ENCODE measurements at places on chromosomes 1 and 21.

GRCh38 chr1:238568735-238569134, 678.0 kb upstream of the ZP4 start:
- no peak for DNase-seq

DNA sequence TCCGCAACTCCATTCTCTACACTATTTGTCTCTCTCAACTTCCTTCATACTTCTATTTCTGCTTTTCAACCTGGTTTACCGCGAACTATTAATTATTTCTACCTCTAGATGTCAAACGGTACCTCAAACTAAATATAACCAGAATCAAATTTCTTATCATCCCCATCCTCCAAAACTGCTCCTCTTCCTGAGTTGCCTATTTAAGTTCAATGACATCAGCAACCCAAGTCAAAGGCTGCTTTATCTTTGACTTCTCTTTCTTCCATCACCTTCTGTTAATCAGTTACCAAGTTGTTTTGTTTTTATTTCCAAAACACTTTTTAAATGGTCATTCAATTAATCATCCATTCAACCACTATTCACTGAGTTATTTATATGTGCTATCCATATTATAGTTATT, 171.9 kb downstream of the COL24A1 start:
- DNase-seq, result no peak

GRCh38 chr1:231106347-231106746, 55.5 kb upstream of the TRIM67 start:
- no peak for DNase-seq

GRCh38 chr1:77370161-77370560, 88.3 kb downstream of the AK5 start:
- no peak for DNase-seq

DNA sequence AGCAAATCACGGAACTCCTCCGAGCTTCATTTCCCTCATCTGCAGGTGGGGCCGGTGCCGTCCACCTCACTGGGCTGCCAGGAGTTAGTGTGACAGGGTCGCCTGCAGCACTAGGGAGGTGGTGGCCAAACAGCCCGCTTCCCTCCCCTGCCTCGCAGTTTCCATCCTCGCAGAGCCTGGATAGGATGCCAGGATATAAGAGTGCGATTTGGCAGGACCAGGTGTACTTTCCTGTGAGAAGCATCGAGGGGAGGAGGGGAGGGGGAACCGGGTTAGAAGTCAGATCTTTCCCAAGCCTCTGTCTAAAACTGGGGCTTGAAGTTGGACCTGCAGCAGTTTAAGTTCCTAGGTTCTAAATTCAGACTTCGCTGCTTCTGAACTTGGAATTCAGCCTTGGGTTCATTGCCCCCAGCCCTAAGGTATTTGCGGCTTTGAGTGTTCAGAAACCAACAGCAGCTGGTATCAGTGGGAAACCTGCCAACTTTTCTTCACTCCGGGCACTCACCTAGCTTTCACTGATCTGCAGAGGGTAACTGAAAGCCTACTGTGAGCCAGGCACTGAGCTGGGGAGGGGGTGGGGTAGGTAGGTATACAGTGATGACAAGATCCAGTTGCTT, 1.7 kb upstream of the JUN start:
- peak; percentile 39 for DNase-seq

GRCh38 chr21:44525391-44526095, 14.5 kb downstream of the KRTAP10-1 start:
- no peak for DNase-seq

DNA sequence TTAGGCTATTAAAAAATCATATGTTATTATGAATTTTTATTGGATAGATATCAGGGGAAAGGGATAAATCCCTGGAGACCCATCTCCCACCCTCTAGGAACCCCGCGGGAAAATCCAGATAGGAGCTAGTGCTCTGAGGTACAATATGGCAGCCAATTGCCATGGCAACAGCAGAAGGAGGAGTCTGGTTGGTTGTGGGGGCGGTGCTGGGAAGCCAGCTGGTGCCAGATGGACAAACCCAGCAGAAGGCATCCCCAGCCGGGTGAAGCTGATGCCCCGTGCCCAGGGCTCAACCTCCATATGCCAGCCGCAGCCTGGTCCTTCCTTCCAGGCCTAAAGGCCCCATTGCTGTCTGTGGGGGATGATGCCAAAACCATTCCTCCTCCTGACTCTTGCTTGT, 38.3 kb downstream of the RHBG start:
- DNase-seq, result no peak

DNA sequence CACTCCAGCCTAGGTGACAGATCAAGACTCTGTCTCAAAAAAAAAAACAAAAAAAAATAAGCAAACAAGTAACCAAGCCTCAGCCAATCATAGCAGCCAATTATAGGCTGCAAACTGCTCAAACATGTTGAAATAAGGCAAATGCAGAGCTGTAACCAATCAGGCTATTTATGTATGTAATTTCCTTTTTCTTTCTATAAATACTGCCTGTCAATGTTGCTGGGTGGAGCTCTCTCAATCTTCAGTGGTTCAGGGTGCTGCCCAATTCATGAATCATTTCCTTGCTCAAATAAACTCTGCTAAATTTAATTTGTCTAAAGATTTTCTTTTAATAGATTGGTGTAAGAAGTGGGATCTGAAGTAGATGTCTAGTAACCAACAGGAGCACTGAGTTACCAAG, 11.6 kb upstream of the CD1D start:
- no peak for DNase-seq

DNA sequence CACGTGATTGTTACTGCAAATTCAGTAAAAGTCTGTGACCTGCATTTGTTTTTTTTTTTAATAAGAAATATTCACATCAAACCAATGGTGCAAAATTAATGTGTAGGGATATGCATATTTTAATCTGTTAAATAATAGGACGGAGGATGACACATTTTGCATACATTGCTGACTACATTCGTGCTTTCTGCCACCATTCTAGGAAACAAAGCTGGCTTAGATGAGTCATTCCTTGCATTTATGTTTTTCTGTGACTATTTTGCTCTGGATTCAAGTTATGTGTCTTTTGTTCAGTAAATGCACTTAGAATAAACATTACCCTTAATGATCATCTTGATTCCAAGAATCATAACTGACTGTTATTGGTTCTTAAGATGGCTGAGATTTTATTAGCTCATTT, 23.9 kb upstream of the CYYR1 start:
- DNase-seq, result no peak

GRCh38 chr1:205241366-205242030, 13.8 kb downstream of the TMCC2 start:
- no peak for DNase-seq

GRCh38 chr1:156643778-156644092, 1.8 kb downstream of the BCAN start:
- no peak for DNase-seq

DNA sequence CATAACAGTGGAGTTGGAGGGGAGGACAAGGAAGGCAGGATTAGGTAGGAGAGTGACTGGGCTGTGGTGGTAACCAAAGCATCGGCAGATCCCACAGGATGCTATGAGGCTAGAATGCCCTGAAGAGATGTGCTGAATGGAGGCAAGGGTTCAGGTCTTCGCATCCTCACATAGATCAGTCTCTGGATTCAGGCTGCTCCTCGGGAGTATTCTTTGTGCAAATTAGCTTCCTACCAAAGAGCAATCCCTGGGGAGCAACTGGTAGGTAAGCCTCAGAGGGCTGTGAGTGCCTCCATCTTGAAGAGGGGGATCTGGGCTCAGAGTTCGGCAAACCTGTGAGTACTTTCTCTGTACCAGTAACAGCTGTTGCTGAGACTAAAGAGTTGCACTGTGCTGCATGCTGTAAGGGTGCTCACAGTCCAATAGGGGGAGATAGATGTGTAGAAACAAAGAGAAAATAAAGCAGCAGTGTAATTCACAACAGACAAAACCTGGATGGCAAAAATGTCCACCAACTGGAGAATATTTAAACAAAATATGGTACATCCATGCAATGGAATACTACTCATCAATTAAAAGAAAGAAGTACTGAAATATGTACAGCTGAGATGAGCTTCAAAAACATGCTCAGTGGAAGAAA, 322.4 kb upstream of the DEPDC1 start:
- DNase-seq, result no peak

Data from NK-92 treated with Interleukin-12 subunit alpha and Interleukin-12 subunit beta, amount 100 ng/mL, for 24 hours (cell line).